Cerebellar nuclear complex (tissue), 1 donor: ENCODE measurements at places on chromosomes 16 and 17.

- no peak for DNase-seq
Measured at GRCh38 chr17:42669977-42670788, 6.6 kb downstream of the PLEKHH3 start.

DNA sequence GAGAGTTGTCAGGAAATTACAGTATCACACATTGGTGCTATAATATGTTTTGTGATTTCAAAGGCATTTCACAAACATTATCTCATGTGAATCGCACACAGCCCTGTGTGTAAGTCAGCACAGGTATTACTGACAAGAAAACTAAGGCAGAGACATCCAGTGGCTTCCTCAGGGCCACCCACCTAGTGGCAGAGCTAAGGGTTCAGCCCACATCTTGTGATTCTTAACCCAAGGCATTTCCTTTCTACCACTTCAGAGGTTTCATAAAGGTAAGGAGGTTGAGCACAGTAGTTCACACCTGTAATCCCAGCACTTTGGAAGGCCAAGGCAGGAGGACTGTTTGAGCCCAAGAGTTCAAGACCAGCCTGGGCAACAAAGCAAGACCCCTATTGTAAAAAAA lies 58.2 kb downstream of the STX8 start:
- DNase-seq, result no peak

DNA sequence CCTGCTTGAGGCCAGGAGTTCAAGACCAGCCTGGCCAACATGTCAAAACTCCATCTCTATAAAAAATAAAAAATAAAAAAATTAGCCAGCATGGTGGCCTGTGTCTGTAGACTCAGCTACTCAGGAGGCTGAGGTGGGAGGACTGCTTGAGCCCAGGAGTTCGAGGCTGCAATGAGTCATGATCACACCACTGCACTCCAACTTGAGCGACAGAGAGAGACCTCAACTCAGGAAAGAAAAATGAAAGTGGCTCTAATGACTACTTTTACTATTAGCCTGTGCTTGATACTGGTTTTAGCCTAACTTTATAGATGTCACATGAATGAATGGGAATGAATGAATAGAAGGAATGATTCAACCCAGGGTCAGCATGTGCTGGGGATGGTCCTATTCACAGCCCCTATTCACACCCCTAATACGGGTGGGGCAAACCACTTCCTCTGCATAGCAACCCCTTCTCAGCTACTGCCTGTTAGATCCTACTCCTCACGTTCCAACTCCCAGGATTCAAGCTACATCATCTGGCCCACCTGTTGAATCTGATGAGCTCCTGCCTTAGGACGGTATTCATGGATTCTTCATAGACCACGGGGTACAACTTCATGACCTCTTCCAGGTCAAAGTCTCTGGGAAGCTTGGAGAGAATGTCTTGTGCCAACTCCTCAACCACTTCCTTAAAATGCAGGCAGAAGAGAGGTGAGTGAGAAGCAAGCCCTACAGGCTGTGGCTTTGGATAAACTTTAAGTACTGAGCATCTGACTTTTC lies 40.5 kb downstream of the LYRM1 start:
- no peak for DNase-seq

- no peak for DNase-seq
Measured at GRCh38 chr17:39812466-39812865, 51.6 kb downstream of the IKZF3 start.

DNA sequence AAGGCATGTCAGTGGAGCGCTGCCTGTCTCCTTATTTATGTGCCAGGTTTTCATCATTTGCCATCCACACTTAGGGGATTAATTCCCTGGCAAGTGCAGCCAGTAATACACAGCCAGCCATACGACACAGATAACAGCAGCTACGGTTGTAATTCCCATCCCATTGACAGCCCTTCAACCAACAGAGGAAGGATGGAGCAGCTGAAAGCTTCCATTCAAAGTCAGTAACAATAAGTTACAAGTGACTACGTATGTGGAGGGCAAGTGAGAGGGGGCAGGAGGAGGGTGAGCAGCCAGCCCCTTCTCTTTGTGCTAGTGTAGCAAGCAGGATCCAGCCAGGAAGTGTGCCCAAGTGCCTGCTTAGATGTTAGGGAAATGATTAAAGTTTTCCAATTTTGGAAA lies 53.8 kb upstream of the LYRM9 start:
- no peak for DNase-seq

DNA sequence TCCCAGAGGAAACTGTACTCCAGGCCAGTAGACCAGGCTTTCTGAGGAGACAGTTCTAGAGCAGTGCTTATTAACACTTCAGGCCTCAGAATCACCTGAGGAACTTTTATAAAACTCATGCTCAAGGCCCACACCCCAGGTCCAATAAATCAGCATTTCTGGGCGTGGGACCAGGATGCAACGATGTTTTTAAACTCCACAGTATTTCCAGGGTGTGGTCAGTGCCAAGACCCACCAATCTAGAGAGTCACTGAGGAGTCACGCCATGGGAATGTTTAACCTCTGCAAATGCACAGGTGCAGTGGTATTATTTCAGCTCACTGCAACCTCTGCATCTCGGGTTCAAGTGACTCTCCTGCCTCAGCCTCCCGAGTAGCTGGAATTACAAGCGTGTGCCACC lies 3.9 kb upstream of the TRPV1 start:
- no peak for DNase-seq

DNA sequence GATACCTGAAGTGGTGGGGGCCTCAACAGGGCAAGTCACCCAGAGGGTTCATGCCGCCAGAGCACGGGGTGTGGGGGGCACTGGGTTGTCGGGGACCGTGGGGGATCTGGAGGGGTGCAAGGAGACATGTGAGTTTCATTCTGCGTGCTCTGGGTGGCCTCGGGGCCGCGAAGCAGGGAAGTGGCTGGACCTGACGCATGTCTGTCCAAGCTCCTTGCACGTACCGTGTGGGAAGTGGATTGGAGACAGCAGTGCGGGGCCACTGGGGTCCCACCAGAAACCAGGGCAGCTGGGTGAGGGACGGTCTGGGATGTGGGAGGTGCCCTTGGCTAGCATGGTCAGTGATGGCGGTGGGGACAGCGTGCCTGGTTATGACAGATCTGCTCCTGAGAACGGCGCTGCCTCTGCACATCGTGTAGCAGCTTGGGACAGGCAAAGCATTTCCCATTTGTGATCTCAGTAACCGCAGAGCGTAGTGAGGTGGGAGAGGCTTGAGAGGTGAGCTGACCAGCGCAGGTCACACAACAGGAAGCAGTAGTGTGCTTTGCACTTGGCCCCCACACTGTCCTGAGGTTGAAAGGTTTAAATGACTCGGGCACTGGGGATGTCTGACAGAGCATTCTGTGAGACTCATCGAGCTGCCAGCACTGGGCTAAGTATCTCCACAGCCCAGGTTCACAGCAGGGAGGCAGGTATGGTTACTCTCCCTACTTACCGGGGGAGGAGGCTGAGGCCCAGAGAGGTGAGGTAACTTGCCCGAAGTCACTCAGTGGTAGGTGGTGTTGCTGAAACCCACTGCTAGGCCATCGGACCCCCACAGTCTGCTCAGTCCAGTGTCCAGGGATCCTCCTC lies 114.4 kb downstream of the SOCS1 start:
- DNase-seq, result no peak

- no peak for DNase-seq
Measured at GRCh38 chr16:84742641-84743092, 42.9 kb downstream of the USP10 start.
